ENCODE measurements at places on chromosomes 13 and 19. TPM values are rescaled to one million over a fixed set of nuclear protein-coding genes. Genes with fewer than 3 reads are reported as not detected.

DNA sequence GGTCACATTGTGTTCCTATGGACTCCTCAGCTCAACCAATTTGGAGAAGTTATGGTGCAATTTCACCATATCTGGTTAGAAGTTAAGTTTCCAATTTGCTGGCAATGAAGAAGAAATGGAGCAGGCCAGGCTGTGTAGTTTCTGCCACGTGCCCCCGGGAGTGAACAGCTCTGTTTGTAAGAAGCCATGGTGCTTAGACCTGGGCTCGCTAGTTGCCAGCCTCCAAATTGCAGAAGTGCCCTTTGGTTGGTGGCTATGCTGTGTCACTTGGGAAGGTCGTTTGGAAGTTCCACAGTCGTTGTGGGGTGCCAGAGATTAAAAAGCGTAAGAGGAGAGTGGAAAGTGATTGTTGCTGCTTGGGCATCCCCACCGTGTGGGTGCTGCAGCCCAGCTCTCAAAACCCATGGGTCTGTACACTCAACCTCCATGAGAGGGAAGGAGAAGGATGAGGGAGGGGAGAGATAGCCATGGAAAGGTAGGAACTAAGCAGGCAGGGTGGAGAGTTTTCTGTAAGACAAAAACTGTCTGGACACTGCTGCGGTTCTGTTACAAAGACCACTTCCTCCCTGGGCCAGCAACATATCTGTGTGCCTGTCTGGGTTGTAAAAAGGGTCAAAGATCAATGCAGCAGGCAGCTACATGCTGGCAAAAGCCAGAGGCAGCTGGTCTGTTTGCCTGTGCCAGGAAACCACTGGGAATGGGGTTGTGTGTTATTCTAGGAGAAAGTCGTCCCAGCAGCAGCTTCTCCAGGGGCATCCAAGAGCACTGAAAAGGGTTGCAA is 10.8 kb downstream of the ALOX5AP start:
- no peak for DNase-seq

GRCh38 chr19:53878776-53879139 is 3.2 kb upstream of the PRKCG start:
- no peak for DNase-seq

DNA sequence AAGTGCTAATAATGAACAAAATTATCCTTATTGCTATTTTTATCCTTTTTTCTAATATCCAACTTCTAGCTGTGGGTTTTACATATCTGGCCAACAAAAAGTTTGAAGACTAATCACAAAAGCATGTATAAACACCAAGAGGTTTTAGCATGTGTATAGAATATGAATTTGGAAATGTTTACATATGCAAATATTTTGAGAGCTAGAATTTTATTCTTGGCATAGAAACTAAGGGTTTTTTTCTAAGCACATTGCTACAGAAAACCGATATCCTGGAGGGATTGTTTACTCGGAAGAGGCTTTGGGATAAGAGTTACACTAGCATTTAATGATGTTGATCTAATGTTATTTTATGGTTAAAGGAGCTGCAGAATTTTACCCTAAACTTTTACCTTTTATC is 392.1 kb downstream of the EFNB2 start:
- DNase-seq, result no peak

GRCh38 chr19:16619457-16619856 is 8.5 kb downstream of the MED26 start:
- no peak for DNase-seq

GRCh38 chr19:48645620-48646000 is 377 bp downstream of the CA11 start:
- no peak for DNase-seq

GRCh38 chr19:58548859-58549663 is 5.2 kb downstream of the TRIM28 start:
- no peak for DNase-seq

- DNase-seq, result no peak
Measured at GRCh38 chr13:29856426-29856825, 6.0 kb upstream of the UBL3 start.

GRCh38 chr13:46556418-46556779 is 3.4 kb downstream of the LRCH1 start:
- DNase-seq, result no peak

The PSG1 gene
- polyA plus RNA-seq, result not detected

DNA sequence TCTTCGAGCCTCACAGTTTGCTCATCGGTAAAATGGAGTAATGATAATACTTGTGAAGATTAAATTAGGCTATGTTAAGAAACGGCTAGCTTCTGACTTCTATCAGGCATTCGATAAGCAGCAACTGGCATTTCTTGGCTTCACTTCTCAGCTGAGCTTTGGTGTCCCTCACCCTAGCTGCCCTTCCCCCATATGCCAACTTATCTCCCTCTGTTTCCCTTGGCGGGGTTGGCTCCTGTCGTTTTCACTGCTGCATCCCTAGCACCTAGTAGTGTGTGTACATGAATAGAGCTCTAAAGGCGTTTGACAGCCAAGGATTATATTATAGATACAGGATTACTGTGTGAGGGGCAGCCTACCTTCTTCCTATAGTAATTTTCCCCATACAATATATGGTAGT is 97.5 kb downstream of the TNFSF11 start:
- DNase-seq, result no peak

DNA sequence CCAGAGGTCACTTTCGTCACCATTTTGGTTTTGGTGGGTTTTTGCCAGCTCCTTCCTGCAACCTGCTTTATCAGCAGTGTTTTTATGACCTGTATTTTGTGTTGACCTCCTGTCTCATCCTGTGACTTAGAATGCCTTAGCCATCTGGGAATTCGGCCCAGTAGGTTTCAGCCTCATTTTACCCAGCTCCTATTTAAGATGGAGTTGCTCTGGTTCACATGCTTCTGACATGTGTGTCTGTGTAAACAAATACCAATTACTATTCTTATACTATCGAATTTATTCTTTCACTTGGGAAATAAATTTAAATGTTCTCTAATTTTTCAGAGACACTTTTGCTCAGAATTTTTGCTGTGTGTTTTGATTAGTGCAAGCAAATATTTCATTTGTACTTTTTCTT is 1370.3 kb upstream of the MIR17HG start:
- no peak for DNase-seq

- no peak for DNase-seq
Measured at GRCh38 chr19:888581-889385, 4.2 kb downstream of the MED16 start.

DNA sequence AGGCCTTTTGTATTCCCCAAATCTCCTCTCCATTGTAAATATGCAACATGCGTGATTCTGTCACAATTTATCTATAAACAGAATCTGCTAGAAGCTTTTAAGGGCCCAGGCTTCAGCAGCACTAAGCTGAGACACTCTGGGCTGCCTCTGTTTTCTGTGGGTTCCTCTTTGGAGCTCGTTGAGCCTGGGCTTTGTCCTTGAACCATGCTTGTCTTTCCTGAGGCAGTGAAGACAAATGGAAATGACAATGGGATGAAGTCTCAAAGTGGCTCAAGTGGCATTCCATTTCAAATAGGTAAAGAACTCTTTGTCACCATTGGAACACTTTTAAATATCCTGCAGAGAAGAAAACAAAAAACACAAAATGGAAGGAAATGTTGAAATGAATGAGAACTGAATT is 40.3 kb downstream of the RASL11A start:
- DNase-seq, result no peak

The PPFIA3 gene
- 10.0 TPM for polyA plus RNA-seq

The F10 gene
- polyA plus RNA-seq, result 17.2 TPM

- no peak for DNase-seq
Measured at GRCh38 chr13:33213797-33214196, 71.8 kb downstream of the STARD13 start.

DNA sequence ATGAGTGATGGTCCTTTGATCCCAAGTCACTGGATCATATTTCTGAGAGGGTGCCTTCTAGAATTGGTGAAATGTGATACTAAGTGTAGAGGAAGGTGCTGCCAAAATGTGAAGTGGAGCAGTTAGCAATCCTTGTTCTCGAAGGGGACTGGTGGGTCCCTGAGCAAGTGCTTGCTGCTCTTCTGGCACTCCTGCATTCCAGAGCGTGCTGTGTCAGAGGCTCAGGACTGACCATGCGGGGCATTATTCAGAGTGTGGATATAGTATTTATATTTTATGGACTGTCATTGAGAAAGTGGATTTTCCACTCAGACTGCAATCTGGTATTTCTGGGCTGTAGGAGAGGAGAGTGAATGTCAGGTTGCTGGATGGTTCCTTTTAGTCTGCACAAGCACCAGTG is 152.6 kb upstream of the KL start:
- DNase-seq, result no peak

DNA sequence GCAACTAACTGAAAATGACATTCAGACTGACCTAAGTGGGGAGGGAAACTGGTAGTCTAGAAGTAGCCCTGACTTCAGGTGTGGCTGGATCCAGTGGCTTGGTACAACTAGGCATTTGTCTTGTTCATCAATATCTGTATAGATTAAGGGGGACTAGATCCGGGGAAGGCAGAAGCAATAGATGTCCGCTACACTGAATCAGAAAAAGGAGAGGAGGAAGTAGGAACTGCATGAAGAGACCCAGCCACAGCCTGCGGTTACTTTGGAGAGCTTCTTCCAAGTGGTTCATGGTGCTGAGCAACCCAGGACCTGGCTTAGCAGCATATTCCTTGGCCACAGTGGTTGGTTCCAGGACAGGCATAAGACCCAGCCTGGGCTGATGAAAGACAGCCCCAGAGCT is 9.9 kb upstream of the PRODH2 start:
- no peak for DNase-seq

GRCh38 chr19:6767081-6767356 is 216 bp downstream of the SH2D3A start:
- DNase-seq, result no peak

DNA sequence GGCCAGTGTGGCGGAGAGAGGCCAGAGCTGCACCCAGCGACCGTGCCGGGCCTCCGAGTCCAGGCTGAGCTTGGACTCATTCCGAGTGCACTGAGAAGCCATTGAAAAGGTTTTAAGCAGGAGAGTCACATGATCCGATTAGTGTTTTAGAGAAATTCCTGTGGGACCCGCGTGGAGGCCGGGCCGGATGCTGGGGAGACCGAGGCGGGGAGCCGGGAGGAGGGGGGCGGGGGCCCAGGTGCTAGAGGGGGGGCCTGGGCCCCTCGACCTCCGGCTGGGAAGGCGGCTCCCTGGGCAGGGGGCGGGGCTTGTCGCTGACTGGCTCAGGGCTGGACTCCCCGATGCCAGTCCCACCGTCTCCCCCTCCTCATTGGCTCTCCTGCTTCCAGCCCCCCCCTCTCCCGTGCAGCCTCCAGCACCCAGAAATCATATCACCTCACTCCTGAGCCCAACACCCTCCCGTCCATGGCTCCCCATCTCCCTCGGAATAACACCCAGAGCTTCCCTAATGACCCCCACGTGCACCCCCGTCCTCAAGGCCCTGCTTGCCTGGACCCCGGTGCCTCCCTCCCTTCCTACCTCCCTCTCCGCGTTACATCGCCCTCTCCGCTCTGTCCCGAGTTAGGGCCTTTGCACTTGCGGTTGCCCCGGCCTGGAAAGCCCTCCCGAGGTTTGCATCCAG is 5.2 kb upstream of the ZNF579 start:
- DNase-seq, result peak; percentile 86

The CPT1C gene
- 6.2 TPM for polyA plus RNA-seq

The MAG gene
- polyA plus RNA-seq, result 0.84 TPM

- DNase-seq, result no peak
Measured at GRCh38 chr13:113927661-113928581, 46.0 kb downstream of the C13orf46 start.

The NLRP11 gene
- not detected for polyA plus RNA-seq

GRCh38 chr13:30042272-30042671 is 191.9 kb upstream of the UBL3 start:
- DNase-seq, result no peak

- DNase-seq, result peak; percentile 100
Measured at GRCh38 chr19:38849860-38850435, at the start of gene HNRNPL. HNRNPL (minus strand) TSS chr19:38849986; CDS start chr19:38849966, 20 bp downstream.

DNA sequence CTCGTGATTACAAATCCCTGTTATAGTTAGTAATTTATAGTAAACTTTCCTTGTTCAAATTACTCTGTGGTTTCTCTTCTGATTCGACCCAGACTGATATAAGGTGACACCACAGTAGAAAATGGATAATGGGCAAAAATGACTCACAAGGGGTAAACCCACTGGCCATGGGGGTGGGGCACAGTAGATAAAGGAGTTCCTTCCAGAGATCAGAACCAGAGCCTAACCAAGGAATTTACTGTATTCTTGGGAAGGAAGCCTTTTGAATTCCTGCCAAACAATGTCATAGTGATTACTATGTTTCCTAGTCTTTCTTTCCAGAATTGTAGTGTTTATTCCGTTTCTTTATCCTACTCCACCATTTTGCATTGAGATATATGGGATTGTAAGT is 21.9 kb downstream of the MIR17HG start:
- no peak for DNase-seq

DNA sequence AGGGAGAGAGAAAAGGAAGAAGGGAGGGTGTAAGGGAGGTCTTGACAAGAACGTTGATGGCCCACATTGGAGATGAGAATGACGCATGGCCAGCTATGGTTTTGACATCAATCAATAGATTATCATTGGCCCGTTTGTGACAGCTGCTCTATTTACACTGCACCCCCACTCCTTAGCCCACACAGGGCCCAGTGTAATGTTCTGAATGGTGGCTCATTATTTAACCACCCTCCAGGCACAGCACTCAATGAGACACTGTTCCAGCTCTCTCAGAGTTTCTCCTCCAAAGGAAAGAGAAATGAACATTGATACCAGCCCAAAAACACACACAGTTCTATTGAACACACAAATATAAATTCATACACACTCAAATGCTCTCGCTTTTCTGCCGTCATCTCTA is 173.0 kb upstream of the IPO5 start:
- no peak for DNase-seq

- DNase-seq, result no peak
Measured at GRCh38 chr19:35759697-35760096, 1.7 kb downstream of the PROSER3 start.

The SPINT2 gene
- 5.2 TPM for polyA plus RNA-seq

DNA sequence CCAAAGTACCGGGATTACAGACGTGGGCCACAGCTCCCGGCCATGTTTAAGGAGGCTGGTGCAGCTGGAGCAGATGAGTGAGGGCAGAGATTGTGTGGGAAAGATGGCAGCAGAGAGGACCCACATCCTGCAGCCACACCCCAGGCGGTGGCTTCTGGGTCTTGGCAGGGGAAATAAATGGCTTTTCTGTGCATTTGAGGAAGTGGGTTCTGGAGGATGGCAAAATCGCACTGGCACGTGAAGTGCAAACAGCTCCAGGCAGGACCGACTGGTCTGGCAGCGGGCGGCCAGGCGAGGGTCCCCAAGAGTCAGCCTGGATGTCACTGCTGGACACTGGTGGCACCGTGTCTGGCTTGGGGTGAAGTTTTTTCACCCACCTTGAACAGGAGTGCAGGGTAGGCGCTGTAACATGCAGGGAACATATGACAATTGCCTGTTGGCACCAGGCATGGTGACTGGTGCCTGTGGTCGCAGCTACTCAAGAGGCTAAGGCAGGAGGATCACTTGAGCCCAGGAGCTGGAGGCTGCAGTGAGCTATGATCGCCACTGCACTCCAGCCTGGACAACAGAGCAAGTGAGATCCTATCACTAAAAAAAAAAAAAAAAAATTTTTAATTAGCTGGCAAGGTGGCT is 8.4 kb downstream of the B3GNT3 start:
- no peak for DNase-seq

DNA sequence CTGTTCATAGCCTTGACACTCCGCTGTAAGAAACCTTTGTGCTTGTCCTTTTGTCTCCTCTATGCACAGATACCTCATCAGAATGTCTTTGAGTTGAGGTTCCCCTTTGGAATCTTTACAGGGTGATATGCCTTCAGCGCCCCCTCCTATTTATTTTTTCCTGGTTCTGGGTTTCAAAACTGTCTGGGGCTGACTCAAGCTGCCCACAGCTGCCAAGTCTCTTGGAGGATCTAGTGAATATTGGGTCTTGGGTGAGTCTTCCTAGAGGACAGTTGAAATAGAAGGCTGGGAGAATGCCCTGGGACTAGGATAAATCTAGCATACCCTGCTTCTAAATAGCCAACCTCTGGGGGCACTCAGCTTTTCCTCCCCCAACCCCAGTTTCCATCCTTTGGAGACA is 930 bp downstream of the ZNF136 start:
- DNase-seq, result no peak
